Activated naive CD8-positive, alpha-beta T cell treated with anti-CD3 and anti-CD28 coated beads, Interleukin-2, amount 10 ng/mL, durations not matched to agents 7 days and 5 days (primary cell): ENCODE measurements at places on chromosomes 2 and 18.

DNA sequence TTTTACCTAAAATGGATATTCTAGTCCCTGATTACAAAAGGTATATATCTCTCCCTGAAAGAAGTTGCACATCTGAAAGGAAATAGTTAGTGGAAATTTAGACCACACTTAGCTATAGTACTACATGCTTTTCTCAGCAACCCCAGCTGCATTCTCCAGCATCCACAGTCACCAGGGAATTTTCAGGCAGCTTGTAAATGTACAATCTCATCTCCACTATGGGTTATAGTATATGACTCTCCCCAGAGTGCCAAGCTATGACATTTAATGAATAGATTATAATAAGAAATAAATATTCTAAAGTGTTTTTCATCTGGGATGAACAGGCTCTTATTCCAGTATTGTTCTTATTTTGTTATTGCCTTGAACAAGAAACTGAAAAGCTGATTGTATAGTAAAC lies 197.6 kb upstream of the HNRNPA3 start:
- no peak for DNase-seq

- no peak for DNase-seq
These were observed 61.9 kb upstream of the HAAO start for GRCh38 chr2:42854207-42854818.

DNA sequence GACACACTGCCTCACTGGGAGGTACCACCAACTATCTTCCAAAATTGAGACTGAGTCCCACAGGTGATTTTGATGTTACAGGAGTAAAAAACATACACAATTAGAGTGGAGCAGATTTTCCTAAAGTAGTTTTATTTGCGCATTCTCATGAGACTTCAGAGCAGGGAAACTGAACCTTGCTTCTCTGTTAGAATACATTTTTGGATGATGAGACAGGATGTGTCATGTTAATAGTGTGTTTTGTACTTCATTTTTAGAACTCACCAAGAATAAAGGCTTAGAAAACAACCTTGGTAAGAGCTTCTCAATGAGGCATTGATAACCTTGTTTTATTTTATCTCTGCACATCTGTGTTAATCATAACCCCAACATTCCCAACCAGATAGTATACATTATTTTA lies 310.2 kb upstream of the GALNT5 start:
- DNase-seq: no peak

DNA sequence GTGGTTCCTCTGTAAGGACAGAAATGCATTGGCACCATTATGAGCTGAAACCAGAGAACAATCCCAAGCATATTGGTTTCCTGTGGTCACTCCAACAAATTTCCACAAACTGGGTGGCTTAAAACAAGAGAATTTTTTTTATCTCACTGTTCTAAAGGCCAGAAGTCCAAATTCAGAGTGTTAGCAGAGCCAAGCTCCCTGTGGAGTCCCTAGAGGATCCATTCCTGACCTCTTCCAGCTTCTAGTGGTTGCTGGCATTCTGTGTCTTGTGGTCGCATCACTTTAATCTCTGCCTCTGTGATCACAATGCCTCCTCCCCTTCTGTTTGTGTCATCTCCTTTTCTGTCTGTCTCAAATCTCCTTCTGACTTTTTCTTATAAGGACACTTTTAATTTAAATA lies 380.3 kb downstream of the NYAP2 start:
- DNase-seq: no peak

- no peak for DNase-seq
These were observed 41.4 kb downstream of the FMNL2 start for GRCh38 chr2:152376385-152376784.

- no peak for DNase-seq
These were observed 138.2 kb downstream of the SH3RF3 start for GRCh38 chr2:109266998-109267854.

DNA sequence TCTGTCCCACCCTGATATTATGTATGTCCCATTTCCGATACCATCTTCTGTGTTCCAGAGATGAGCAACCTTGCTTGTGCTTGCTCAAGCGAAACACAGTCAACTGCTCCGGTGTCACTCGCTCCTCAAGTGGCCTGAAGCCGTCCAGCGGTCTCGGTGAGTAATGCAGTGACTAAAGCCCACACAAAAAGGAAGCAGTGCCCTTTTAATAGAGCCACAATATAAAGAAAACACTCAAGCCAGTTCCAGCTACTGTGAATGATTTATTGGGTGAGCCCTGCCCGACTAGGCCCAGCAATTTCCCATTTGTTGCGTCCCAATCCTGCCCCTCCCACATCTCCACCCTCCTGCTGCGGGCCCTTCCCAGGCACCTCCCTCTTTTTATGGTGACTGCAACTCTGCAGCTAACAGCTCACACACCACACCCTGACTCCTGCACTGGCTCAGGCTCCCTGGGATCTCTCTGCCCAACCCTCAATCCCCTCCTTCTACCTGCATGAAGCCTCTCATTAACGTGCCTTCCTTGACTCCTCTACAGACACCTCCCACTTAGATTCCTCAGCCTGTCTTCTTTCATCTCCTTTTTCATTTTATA lies 44.2 kb upstream of the DSC1 start:
- no peak for DNase-seq
